ENCODE measurements at places on chromosomes 3 and 15.
A peak's percentile ranks its signal among the peaks of the same experiment; 100 is the strongest.

- DNase-seq, result no peak
Measured at GRCh38 chr15:29270976-29271375, 1.4 kb upstream of the NSMCE3 start.

DNA sequence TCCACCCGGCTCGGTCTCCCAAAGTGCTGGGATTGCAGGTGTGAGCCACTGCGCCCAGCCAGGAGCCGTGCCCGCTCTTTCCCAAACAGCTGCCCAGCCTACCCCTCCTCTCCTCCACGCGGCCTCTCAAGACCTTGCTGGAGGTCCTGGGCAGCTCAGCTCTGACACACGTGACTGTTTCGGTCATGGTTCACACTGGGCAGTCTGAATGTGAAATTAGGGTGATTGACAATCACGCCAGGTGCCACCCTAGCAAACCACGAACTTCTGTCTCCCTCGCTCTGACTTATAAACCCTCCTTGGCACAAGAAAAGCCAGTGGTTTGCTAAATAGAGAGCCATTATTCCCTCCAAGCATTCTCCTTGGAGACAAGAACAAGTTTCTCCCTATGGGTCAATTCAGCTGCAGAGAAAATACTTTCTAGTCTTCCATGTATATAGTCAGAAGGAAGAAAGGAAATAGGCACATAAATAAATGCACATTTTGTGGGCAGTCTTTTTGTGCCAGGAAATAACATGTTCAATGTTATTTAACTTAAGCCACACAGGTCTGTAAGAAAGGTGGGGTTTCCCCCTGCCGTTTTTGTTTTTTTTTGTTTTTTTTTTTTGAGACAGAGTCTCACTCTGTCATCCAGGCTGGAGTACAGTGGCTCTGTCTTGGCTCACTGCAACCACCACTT lies 121.9 kb upstream of the MEF2A start:
- DNase-seq, result no peak

GRCh38 chr3:138493804-138494606 lies 59.6 kb downstream of the ESYT3 start:
- no peak for DNase-seq

DNA sequence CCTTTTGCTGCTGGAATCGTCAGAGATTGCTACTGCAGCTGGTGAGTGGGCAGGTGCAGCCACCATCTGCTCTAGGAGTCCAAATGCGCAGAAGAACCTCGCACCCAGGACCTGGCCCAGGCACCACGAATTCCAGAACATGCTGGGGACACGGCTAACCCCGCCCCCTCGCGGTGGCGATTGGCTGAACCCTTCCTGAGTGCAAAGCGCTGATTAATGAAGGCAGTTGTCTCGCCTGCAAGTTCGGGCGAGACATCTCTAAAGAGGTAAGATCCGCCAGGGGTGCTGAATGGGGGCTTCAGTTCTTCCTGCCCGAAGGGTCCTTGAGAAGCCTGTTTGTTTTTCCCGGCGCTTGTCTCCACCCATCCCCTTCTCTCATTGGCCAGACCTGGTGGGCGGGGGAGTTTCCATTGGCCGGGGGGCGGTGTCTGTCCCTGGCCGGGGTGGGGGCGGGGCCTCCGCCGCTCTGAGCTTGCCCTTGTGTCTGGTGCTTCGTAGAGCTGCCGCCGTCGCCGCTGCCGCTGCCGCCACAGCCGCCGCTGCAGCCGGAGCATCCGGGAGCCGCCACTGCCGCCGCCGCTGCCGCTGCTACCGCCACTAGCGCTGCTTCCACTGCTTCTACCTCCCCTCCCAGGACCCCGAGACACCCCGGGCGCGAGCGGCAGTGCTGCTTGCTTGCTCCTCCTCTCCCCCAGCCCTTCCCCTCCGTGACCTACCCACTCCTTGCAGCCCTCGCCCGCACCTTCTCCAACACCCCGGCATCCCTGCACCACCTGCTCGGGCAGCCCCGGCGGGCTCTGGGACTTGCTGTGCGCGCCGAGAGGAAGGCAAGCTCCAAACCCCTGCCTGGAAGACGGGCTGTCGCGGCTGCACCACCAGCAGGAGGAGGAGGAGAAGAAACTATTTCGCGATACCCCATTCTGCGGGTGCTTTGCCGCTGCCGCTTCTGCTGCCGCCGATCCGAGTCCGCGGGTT lies at the start of gene CADM2:
TSS of gene CADM2 (plus strand) at position 495 of the 975 bp plus-strand sequence.
- DNase-seq, result peak; percentile 95

- no peak for DNase-seq
Measured at GRCh38 chr15:20353966-20354883, 187.4 kb downstream of the GOLGA6L6 start.

GRCh38 chr3:155512867-155513261 lies 219.4 kb upstream of the STRIT1 start:
- DNase-seq, result no peak
